ENCODE measurements at places on chromosomes 3 and 15. TPM values are rescaled to one million over a fixed set of nuclear protein-coding genes. Genes with fewer than 3 reads are reported as not detected.

Gene GPR62
- under 0.01 TPM for total RNA-seq

Gene CLDN16
- total RNA-seq = not detected

Gene ISLR
- not detected for total RNA-seq

DNA sequence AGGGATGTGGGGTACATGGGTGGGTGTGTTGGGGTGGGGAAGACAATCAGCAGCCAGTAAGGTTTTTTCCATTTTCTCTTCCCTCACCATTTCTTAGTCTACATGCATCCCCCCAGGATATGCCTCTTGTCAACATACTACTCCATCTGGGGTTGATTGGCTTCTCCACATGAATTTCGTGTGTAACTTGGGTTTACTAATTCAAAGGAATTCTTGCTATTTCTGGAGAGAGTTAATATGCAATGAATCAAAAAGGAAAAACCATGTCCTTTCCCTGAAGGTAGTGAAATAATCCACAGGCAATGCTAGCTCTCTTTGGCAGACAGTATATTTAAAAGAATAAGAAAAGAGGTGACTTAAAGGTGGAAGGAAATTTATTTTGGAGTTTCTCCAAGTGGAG lies 198.4 kb downstream of the EBLN2 start:
- no peak for DNase-seq

- DNase-seq = no peak
These were observed 14.5 kb downstream of the GOLIM4 start for GRCh38 chr3:168081171-168081771.

- no peak for DNase-seq
These were observed 590.2 kb upstream of the KCNMB2 start for GRCh38 chr3:177946048-177946447.

DNA sequence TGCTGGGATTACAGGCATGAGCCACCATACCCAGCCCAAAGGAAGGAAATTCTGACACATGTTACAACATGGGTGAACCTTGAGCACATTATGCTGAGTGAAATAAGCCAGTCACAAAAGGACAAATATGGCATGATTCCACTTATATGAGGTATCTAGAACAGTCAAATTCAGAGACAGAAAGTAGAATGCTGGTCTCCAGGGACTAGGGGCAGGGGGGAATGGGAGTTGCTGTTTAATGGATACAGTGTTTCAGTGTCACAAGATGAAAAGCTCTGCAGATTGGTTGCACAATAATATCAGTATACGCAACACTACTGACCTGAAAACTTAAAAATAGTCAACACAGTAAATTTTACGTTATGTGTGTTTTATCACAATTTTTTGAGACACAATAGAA lies 4.1 kb downstream of the SPATA12 start:
- no peak for DNase-seq

DNA sequence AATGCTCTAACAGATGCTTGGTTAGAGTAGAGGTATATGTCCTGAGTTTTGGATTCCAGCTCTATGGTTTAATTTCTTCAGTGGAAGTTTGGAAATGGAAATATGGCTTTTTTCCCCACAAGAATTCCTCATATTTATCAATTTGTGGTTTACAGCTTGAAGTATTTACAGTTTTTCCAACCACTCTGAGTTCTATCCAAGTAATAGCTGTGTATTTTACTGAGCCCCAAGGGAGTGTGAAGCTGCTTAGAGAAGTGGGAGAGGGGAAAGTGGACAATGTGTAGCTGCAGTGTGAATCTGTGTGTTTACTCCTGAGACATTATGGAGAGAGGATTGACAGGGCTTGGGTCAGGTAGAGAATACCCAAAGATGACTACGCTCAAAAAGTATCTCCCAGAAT lies 54.5 kb downstream of the NEK11 start:
- no peak for DNase-seq

GRCh38 chr3:124565013-124565412 lies 165.2 kb upstream of the UMPS start:
- no peak for DNase-seq

- no peak for DNase-seq
These were observed 20.7 kb downstream of the GRIP2 start for GRCh38 chr3:14519406-14519805.

Data from hematopoietic multipotent progenitor cell (in vitro differentiated cells).